ENCODE measurements at places on chromosomes 1 and 21. TPM values are rescaled to one million over a fixed set of nuclear protein-coding genes. Genes with fewer than 3 reads are reported as not detected.

Gene AK5
- total RNA-seq = 3.4 TPM

Gene SYCP1
- not detected for total RNA-seq

Gene SMIM11
- 14.1 TPM for total RNA-seq

Gene EPHB2
- 44.6 TPM for total RNA-seq

Gene KCNT2
- 4.1 TPM for total RNA-seq

Gene IGSF21
- total RNA-seq = 0.94 TPM

Gene ERVH48-1
- not detected for total RNA-seq

Measured in type B pancreatic cell (in vitro differentiated cells).